ENCODE measurements at places on chromosomes 4 and X. TPM values are rescaled to one million over a fixed set of nuclear protein-coding genes. Genes with fewer than 3 reads are reported as not detected.

The CXorf51A gene
- total RNA-seq, result not detected

DNA sequence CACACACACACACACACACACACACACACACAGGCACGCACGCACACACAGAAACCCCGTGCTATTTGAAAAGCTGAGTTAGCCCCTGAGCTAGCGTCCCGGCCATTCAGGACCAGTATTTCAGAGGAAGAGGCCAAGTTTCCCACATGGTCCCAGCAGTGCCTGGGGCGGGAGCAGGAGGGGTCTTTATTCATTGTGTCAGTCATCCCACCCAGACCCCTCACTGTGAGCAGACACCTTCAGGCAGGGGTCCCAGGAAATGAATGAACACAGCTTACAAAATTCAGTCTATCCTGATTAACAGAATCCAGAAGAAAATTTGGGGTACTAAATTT lies 58.1 kb downstream of the ZFYVE28 start:
- no peak for DNase-seq

The PCDH19 gene
- 4.2 TPM for total RNA-seq

DNA sequence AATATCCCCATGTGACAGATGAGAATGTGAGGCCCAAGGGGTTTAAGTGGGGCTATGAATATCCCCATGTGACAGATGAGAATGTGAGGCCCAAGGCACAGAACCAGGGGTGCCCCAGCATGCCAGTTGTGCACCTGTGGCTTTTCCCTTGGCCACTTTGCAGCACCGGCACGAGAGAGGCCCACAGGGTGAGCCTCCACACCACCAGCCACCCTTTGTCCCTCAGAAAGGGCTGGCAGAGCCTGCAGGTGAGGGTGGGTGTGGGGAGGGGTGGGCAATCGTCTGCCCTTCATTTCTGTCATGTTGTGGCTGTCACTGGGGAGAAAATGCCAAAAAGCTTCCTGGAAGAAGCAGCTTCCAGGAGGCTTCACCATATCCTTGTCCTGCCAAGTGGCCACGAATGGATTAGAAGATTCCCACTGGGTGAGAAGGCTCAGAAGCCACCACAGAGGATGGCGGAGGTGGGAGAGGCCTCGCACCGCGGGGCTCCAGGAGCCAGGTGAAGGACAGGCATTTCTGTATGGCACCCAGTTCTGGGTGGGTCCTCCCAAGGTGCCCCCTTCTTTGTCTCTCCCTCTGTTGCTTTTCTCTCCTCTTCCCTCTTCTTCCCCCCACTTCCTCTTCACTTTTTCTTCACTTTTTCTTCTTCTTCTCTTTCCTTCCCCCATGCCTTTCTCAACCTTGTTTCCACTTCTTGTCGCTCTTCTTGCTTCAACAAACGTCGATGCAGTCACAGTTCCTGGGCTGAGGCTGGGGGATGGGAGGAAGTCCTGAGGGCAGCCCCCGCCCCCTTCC lies 469 bp upstream of the GPR78 start:
- DNase-seq, result no peak

DNA sequence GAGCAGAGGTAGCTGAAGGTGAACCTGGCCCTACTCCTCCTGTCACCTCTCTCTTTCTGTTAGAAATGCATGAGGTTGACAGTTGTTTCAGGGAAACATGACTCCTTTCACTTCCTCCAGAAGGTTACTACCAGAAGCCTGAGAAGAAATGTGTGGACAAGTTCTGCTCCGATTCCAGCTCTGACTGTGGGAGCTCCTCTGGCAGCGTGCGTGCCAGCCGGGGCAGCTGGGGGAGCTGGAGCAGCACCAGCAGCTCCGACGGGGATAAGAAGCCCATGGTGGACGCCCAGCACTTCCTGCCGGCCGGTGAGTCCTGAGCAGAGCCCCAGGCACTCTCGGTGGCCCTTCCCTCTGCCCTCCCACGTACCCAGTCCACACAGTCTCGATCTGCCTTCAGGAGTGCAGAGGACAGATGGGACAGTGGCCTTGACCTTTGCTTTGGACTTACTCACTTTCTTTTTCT lies 61.3 kb upstream of the TLR2 start:
- no peak for DNase-seq

DNA sequence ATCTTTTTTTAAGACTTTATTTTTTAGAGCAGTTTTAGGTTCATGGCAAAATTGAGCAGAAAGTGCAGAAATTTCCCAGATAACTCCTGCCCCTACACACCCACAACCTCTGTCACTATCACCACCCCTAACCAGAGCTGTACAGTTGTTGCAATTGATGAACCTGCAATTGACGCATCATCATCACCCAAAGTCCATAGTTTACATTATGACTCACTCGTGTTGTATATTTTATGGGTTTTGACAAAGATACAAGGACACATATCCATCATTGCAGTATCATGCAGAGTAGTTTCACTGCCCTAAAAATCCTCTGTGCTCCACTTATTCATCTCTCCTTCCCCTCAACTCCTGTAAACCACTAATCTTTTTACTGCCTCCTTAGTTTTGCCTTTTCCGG lies 34.5 kb upstream of the WAS start:
- no peak for DNase-seq

The EXOC1L gene
- not detected for total RNA-seq

The MAP7D2 gene
- total RNA-seq, result 0.23 TPM

The TXLNG gene
- 11.8 TPM for total RNA-seq

DNA sequence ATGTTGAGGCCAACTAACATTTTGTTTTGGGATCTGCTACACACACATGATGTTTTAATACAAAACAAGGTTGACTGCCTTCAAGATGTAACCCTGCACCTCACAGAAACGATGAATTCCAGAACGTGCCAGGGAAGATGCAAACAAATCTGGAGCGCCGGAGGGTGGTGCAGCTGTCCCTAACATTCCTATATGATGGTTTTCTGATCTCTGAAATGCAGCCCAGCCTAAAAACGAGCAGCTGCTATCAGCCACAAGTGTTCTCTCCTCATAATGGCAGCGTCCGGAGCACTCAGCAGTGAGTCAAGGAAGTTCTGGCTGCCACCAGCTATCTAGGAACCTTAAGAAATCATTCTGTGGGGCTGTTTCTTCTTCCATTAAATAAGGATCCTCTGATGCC lies 333.4 kb downstream of the NR3C2 start:
- no peak for DNase-seq

GRCh38 chrX:38437093-38437492 lies 84.7 kb downstream of the OTC start:
- DNase-seq, result no peak

DNA sequence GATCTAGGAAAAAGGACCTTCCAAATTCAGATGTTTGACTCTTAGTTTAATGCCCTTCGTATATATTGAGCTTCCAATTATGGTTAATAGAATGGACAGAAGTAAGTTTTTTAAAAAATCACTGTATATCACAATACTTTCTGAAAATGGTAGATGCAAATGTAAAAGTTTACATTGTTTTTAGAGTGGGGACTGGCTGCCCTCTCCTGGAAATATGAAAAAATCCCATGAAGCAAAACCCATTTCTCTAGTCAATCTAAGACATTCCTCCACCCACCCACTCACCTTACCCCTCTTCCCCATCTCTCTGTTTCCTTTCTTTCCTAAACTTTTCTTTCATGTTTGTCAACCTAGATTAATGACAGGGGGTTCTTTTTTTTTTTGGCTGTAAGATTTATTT lies 134.5 kb downstream of the ARHGAP6 start:
- DNase-seq, result no peak

DNA sequence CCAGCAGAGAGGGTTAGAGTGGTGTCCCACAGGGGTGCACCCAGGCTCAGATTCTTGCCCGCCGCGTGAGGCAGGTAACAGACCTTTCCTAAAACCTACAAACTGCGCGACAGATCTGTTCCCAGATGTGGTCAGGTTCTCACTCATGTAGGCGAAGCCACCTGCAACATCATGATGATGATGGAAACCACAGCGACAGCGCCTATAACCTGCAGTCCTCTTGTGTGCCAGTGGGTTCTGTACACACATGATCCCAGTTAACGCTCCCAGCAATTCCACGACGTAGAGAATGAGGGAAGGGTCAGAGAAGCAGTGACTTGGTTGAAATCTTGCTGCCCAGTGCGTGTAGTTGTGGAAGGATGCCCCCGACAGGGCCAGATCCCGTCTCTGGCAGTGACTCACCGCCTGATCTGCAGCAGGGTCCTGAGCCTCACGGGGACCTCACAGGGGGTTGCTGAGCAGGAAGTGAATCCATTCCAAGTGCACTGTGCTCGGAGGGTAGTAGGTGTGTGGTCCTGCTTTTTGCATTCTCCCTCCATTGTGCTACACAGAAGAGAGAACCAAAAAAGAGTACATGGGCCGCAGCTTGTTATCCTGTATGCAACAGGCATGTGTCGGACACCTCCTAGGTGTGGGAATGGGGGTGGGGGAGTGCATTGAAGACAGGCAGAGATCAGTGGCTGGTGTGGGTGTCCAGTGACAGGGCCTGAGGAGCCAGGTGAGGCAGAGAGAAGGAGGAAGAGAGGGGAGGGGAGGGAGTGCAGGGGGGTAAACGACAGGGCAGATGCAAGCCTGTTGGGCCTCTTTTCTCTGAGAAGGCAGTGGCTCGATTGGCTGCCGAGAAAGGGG lies 66.6 kb downstream of the MTMR1 start:
- DNase-seq, result no peak

The CCNB3 gene
- total RNA-seq, result not detected

Measured in aorta (tissue), 5 donors.